ENCODE measurements at places on chromosomes 16 and 17. TPM values are rescaled to one million over a fixed set of nuclear protein-coding genes. Genes with fewer than 3 reads are reported as not detected.

DNA sequence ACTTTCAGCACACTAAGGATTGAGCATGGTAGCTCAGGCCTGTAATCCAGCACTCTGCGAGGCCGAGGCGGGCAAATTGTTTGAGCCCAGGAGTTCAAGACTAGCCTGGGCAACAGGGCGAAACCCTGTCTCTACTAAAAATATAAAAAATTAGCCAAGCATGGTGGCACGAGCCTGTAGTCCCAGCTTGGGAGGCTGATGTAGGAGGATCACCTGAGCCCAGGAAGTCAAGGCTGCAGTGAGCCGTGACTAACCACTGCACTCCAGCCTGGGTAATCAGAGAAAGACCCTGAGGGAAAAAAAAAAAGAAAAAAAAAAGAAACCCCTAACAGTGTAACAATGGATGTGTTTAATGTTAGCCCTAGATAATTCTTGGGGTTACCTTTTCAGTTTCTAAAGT is 24.0 kb downstream of the PARN start:
- no peak for DNase-seq

GRCh38 chr16:20866145-20866772 is 33.9 kb downstream of the DCUN1D3 start:
- DNase-seq = peak; percentile 56

EVI2B gene
- total RNA-seq = not detected

DNA sequence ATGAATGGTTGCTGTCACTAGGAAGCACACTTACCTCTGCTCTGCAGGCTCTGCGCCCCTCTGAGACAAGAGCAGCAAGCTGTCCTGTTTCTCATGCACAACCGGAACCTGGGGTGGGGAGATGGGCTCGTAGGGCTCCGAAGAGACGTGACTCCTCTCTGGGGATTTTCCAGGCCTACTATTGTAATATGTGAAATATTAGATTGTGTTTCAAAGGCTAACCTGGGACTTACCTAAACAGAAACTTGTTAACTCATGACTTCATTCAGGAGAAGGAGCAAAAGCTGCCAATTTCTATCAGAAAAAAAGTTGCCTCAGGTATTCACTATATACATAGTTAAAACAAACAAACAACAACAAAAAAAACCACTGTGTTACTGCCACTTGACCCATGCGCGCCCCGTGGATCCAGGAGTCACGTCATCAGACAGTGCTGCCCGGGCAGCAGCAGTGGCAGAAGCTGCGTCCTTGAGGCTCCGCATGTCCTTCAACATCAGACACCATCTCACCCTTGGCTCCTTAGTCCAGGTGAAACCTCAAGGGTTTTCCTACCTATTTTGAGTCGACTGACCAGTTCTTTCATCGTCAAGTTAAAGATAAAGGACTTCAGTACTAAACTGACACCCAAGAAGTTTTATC is 49.3 kb downstream of the TTC19 start:
- DNase-seq = no peak

DNA sequence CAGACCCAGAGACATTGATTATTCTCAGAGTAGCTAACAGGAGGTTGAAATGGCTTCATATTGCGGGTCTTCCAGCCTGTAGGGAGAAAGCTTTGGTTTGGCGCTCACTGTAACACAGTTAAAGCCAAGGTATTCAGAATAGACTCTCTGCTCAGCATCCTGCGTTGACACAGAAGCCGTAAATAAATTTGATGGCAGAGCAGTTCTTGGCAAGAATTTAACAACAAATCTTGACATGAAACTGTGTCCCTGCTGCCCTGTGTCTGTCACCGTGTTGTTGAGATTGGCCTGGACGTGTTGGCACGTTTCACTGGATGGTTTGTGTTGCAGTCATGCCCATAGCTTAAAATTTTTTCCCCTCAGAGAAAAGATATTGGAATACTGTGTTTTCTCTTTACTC is 359.6 kb downstream of the SNX29 start:
- no peak for DNase-seq

- peak; percentile 94 for DNase-seq
Measured at GRCh38 chr17:42517516-42517915, 18.5 kb upstream of the NAGLU start.

SCNN1B gene
- total RNA-seq = not detected

- no peak for DNase-seq
Measured at GRCh38 chr17:15917438-15918027, 27.4 kb upstream of the ADORA2B start.
